ENCODE measurements at places on chromosomes 12 and 14. TPM values are rescaled to one million over a fixed set of nuclear protein-coding genes. Genes with fewer than 3 reads are reported as not detected.

DNA sequence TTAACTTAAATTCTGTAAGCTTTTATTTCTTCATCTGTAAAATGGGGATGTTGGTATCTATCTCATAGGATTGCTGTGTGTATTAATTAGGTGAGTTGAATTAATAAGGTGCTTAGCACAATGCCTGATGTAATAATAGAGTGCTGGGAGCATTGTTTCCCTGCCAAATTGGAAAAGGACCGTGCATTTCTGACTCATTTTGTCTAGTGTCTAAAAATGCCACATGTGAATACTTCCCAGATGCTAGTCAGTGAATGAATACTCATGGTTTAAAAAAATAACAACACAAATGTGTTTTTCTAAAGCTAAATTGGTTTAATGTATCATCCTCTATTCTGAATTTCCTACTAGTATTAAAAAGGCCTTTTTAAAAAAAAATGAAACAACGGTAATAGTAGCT is 45.4 kb upstream of the NEDD1 start:
- H3K4me1 ChIP-seq: peaks cover 6% of the 10 kb centered on the region
- no peaks in the 10 kb centered on the region for H3K36me3 ChIP-seq
- no peaks in the 10 kb centered on the region for H3K27me3 ChIP-seq
- H3K27ac ChIP-seq: no peak overlapping the region

DNA sequence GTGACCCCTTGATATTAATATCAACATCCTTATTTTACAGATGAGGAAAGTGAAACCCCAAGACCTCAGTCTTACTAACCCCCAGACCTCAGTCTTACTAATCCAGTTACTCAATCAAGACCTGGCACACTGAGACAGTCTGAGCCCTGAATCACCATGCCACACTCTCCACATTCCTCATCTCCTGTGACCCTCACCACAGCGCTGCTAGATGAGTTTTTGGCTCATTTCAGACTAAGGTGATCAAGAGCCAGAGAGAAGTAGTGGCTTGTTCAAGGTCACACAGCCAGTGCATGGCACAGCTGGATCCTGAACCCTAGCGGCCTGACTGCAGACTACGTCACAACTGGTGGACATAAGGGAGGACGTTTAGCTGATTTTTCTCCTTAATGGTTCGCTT is 579.2 kb downstream of the BCL11B start:
- no peak for DNase-seq
- H3K4me1 ChIP-seq: no peaks in the 10 kb centered on the region
- no peaks in the 10 kb centered on the region for H3K27me3 ChIP-seq
- H3K4me3 ChIP-seq: no peak overlapping the region
- H3K36me3 ChIP-seq: no peaks in the 10 kb centered on the region

DNA sequence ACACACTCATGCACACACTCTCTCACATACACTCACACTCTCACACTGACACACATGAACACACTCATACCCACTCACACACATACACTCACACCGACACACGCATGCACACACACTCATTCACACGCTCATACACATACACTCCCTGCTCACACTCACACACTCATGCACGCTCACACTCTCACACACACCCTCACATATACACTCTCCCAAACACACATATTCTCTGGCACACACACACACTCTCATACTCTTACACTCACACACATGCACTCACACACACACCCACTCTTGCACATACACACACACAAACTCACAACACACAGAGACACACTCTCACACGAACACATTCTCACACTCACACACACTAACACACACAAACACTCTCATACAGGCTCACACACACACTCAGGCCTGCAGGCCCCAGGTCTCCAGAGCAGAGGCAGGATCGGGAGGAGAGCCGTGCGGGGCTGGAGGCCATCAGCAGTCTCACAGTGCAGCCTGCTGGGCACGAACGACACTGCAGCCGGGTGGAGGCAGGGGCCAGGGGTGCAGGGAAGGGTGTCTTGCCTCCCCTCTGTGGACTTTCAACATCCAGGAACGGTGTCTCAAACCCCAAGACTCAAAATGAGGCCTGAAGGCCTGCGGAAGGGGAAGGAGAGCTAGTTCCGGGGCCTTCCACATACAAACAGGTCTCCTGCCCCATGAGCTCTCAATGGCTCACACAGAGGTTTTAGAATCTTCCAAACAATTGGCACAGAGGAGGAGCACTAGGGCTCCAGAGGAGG is 148.7 kb downstream of the ANO2 start:
- H3K4me3 ChIP-seq: no peak overlapping the region
- H3K27ac ChIP-seq: no peak overlapping the region
- H3K36me3 ChIP-seq: no peaks in the 10 kb centered on the region
- no peaks in the 10 kb centered on the region for H3K4me1 ChIP-seq
- no peaks in the 10 kb centered on the region for H3K27me3 ChIP-seq

GRCh38 chr12:34394211-34395055 is 372.1 kb downstream of the ALG10 start:
- H3K27ac ChIP-seq: no peak overlapping the region
- no peaks in the 10 kb centered on the region for H3K27me3 ChIP-seq
- no peaks in the 10 kb centered on the region for H3K4me1 ChIP-seq
- H3K4me3 ChIP-seq: no peak overlapping the region

- no peak for DNase-seq
- no peaks in the 10 kb centered on the region for H3K4me1 ChIP-seq
- no peaks in the 10 kb centered on the region for H3K27me3 ChIP-seq
- no peaks in the 10 kb centered on the region for H3K36me3 ChIP-seq
- H3K27ac ChIP-seq: no peak overlapping the region
Measured at GRCh38 chr12:51643951-51644350, 52.9 kb downstream of the SCN8A start.

DNA sequence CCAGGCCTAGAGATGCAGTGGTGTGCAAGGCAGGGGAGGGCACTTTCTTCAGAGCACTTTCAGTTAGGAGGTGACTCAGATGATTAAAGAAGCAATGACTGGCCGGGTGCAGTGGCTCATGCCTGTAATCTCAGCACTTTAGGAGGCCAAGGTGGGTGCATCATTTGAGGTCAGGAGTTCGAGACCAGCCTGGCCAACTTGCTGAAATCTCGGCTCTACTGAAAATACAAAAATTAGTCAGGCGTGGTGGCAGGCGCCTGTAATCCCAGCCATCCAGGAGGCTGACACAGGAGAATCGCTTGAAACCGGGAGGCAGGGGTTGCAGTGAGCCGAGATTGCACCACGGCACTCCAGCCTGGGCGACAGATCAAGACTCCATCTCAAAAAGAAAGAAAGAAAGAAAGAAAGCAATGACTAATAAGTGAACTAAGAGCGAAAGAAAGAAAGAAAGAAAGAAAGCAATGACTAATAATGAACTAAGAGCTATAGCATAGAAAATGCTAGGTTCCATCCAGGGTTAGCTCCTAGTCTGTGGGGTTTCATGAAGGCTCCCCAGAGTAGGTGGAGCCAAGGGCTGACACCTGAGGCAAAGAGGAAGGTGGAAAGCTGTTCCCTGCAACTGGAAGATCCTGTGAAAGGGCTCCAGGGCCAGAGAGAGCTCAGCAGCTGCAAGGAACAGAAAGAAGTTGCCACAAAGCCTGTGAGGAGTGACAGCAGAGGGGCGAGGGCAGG is 334.5 kb downstream of the CACNA1C start:
- no peak overlapping the region for H3K27ac ChIP-seq
- DNase-seq: no peak
- H3K27me3 ChIP-seq: no peaks in the 10 kb centered on the region
- no peaks in the 10 kb centered on the region for H3K4me1 ChIP-seq

DNA sequence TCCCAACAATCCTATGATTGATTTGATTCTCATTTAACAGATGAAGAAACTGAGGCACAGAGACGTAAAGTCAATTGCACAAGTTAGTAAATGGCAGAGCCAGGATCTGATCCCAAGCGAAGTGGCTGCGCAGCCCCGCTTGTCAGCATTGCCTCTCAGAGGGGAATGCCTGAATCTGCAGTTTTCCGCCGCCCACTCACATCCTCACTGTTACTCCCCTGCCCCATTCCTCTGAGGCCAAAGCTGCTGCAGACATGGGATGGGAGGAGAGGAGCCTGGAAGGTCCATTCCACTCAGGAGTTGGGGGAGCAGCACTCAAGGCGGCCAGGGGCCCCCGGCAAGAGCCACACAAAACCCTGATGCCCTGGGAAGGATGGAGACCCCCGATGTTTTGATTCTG is 1.0 kb downstream of the NRIP2 start:
- no peak overlapping the region for H3K27ac ChIP-seq
- no peaks in the 10 kb centered on the region for H3K36me3 ChIP-seq
- H3K27me3 ChIP-seq: no peaks in the 10 kb centered on the region
- DNase-seq: no peak
- H3K4me3 ChIP-seq: no peak overlapping the region

DNA sequence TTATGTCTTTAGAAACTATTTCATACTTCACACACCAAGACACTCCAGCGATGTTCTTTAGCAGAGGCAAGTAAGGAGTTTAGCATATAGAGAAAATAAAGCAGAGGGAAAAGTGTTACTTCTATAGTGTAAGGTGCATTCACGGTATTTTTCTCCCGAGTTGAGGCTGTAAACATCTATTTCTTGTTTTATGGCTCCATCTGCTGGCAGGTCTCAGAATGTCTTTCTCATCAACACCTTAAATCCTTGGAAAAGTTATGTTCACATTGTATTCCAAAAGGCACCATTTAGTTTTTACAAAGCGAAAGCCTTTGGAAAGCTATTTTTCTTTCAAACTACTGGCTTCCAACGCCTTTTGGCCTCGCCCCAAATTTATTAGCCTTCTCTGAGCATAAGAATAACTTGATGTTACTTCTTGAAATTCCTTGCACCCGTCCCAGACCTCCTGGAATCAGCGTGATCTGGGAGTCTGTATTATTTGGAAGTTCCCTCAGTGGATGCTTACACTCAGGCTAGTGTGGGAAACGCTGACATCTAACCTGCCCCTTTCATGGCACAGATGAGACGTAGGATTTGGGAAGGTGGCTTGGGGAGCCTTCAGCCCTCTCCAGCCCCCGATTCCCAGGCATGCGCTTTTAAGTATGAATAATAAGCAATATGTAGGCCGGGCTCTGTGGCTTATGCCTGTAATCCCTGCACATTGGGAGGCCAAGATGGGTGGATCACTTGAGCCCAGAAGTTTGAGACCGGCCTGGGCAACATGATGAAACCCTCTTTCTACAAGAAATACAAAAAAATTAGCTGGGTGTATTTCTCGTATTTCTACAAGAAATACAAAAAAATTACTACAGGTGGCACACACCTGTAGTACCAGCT is 1.9 kb upstream of the PIWIL1 start:
- H3K27ac ChIP-seq: no peak overlapping the region
- H3K27me3 ChIP-seq: peaks cover 4% of the 10 kb centered on the region
- H3K4me3 ChIP-seq: no peak overlapping the region
- H3K4me1 ChIP-seq: peaks cover 4% of the 10 kb centered on the region
- H3K36me3 ChIP-seq: no peaks in the 10 kb centered on the region

DNA sequence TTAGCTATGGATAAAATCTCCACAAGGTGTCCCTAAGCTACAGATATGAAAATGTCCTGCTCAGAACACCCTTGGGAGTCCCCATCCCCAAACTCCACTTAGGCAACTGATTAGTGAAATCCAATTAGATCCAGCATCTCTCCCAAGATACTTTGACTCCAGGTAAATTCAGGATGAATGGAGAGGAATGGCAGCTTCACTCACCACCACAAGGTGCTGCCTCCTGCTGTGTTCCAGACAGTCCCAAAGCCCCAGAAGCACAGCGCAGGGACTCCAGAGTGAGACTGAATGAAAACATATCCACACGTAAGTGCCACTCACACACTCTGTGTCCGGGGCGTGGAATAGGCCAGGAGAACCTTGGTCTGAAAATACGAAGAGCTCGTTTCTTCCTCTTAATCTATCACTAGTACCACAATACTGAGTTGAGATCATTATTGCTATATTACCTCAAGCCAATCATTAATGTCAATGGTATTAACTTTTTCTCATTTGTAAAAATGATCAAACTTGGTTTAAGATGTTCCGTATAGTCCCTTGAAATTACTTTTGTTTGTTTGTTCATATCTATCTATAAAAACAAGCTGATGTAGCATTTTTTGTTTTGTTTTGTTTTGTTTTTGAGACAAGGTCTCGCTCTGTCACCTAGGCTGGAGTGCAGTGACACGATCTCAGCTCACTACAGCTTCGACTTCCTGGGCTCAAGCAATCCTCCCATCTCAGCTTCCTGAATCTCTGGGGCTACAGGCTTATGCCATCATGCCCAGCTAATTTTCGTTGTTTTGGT is 70.0 kb upstream of the BICD1 start:
- no peak for DNase-seq
- H3K27me3 ChIP-seq: no peaks in the 10 kb centered on the region
- no peak overlapping the region for H3K4me3 ChIP-seq
- peaks cover 2% of the 10 kb centered on the region for H3K4me1 ChIP-seq
- no peak overlapping the region for H3K27ac ChIP-seq

C12orf42 gene
- total RNA-seq: not detected

B4GALNT3 gene
- 20.3 TPM for total RNA-seq

CLEC9A gene
- not detected for total RNA-seq

CD163L1 gene
- 0.22 TPM for total RNA-seq

CISTR gene
- not detected for total RNA-seq

CDC42BPB gene
- 87.9 TPM for total RNA-seq

C1R gene
- 6.9 TPM for total RNA-seq

ANO2 gene
- total RNA-seq: 5.5 TPM

EML1 gene
- 32.9 TPM for total RNA-seq

Data from H1 (cell line).